ENCODE measurements at places on chromosomes 2 and 18.

DNA sequence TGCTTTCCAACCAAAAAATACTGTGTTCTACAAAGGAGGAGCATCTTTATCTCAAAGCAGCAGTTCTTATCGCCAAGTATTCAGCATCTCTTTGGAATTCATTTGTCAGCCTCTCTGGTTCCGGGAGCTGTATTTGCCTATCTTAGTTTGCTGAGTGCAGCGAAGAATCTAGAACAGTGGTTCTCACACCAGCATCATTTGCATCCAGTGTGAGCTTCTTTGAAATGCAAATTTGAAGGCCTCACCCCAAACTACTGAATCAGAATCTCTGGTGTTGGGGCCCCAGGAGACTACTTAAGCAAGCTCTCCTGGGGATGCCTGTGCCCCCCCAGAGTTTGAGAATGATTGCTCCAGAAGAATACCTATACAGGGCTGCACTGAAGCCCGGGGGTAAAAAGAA is 1.5 kb upstream of the PTPN2 start:
- no peak for DNase-seq

- no peak for DNase-seq
Observed at GRCh38 chr2:22274661-22275060, 1110.3 kb upstream of the KLHL29 start.

GRCh38 chr2:180219491-180219890 is 212.4 kb upstream of the CWC22 start:
- DNase-seq: no peak

DNA sequence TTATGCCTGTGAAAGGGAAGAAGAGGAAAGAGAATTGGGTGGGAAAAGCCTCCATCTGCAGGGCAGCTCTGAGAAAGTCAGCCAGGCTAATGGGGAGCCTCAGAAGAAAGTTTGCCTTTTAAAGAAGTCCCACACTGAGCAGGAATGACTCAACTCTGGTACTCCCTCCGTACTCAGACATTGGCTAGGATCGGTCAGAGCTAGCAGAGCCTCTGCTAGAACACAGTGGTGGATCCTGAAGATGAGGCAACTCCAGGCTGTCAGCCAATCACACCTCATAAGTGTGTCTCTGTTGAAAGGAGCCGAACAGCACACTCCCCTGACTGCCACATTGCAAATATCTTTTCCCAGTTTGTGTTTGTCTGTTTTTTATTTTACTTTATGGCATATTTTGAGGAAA is 96.9 kb downstream of the HNRNPLL start:
- no peak for DNase-seq

GRCh38 chr2:44989176-44989575 is 20.1 kb downstream of the SIX2 start:
- DNase-seq: no peak

DNA sequence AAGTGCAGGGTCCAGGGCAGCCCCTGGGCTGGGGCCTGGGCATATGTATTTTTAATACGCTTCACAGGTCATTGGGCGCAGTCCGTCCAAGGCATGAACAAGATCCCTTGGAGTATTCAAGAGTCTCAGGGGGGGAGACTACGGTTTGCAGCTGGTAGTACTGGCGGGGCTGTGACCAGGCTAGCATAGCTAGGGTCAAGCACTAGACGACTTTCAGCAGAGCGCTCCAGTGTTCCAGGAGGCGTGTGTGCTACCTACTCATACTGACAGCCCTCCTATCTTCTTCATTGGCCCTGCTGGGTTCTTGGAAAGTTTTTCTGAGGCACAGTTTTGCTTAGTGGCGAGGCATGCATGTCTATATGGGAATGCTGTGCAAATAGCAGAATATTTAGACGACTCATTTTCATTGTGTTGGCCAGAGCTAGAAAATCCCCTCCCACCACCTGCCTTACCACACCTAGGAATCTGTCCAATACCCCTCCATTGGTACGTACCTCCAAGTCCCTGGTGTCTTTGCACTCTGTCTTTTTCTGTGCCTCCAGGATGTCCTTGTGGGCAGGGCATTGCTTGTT is 68.2 kb downstream of the GLI2 start:
- DNase-seq: no peak

DNA sequence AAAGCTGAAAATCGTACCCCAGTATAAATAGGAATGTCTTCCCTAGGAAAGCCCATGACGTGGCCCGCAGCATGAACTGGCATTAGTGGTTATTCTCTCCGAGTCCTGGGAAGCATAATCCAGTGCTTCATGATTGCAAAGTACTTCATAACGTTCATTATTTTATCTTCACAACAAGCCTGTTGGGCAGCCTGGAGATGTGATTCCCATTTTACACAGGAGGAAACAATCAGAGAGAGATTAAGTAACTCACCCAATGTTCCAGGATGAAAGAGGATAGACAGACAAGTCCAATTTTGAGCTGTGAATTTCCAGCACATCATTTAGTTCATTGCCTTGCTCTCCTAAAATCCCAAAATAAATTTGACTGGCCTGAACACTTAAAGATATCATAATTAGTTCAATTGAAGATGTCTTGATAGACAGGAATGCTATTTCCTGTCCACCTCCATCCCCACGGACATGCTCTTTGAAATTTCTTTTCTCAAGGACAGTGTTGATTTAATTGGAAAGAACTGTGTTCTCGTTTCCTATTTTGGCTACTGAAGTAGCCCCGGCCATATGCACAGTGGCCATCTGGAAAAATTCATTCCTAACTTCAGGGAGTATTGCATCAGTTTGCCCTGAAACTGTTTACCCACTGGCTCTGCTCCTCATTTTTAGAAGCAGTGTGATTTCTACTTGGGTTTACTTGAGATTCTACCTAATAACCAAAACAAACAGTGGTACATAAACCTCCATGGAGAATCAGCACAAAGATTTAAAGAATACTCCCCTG is 93.9 kb downstream of the VWC2L start:
- DNase-seq: no peak

- no peak for DNase-seq
Observed at GRCh38 chr2:86825693-86826381, 35.1 kb upstream of the CD8A start.

GRCh38 chr2:68756178-68756577 is 21.6 kb downstream of the ARHGAP25 start:
- DNase-seq: no peak

GRCh38 chr2:70975237-70975636 is 3.2 kb upstream of the ANKRD53 start:
- DNase-seq: no peak

GRCh38 chr2:191230174-191230573 is 15.0 kb upstream of the MYO1B start:
- no peak for DNase-seq

DNA sequence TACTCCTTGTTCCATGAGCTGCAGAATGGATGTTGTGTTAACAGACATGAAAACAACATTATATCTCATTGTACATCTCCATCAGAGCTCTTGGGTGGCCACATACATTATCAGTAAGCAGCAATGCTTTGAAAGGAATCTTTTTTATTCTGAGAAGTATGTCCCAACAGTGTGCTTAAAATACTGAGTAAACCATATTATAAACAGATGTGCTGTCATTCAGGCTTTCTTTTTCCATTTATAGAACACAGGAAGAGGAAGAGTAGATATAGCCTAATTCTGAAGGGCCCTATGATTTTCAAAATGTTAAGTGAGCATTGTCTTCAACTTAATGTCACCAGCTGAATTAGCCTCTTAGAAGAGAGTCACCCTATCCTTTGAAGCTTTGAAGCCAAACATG is 44.3 kb upstream of the CABYR start:
- DNase-seq: no peak

- DNase-seq: no peak
Observed at GRCh38 chr2:240593026-240593702, 6.6 kb downstream of the CAPN10 start.
